ENCODE measurements at places on chromosomes 11 and 22.

GRCh38 chr11:19076744-19077589 lies 16.4 kb upstream of the MRGPRX2 start:
- no peak for DNase-seq

GRCh38 chr11:104033134-104033533 lies 3.3 kb upstream of the DDI1 start:
- DNase-seq: peak; percentile 31

DNA sequence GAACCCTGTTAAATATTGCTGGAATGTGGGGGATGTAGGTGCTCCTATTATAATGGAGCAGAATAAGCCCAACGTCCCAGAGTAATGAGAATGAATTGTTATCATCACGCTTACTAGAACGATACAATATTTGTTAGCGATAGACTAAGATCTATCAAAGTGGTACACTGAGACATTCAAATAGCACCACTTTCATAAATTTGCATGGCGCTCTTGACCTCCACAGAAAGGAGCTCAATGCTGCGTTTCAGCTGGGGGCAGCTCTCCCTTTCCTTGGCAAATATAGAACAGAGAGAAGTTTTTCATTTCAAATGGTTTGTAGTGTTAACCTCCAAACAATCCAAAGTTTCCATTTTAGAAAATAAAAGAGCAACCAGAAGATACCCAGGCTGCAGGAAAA lies 38.2 kb upstream of the BLID start:
- no peak for DNase-seq

DNA sequence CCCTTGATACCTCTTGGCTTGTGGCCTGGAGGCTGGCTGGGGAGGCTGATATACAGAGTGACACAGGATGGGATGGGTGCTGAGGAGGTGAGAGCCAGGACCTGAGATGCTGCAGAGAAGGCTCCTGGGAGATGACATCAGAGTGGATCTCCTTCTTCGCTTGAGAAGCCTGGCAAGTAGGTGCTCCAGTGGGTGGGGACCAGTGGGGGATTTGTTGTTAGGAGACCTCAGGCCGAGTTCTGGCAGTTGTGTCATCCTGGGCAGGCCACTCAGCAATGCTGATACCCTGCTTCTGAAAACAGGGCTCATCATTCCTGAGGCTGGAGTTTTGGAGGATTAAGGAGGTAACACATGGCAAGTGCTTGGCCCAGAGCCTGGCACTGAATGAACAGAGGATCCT lies 1.9 kb upstream of the NDUFV1 start:
- no peak for DNase-seq

- peak; percentile 53 for DNase-seq
Observed at GRCh38 chr11:33835143-33835878, 56.6 kb downstream of the LMO2 start.

GRCh38 chr11:101436511-101437142 lies 147.2 kb downstream of the TRPC6 start:
- no peak for DNase-seq

DNA sequence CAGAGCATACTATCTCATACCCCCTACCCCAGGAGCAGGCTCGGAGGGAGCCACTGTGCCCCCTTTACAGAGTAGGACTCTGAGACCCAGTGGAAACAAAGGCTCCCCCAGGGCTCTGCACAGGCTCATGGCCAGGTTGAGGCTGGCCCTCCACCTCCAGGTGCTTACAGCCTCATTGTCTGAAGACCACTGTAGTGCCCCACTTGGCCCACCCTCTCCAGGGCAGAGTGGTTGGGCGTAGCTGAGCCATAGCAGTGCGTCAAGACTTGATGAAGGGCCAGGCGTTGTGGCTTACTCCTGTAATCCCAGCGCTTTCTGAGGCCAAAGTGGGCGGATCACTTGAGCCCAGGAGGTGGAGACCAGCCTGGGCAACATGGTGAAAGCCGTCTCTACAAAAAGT lies 1.7 kb downstream of the ANKRD13D start:
- no peak for DNase-seq

- DNase-seq: no peak
Observed at GRCh38 chr22:22906907-22907550, 19.4 kb downstream of the IGLL5 start.

GRCh38 chr22:28112548-28113043 lies 193.5 kb upstream of the PITPNB start:
- DNase-seq: no peak

- no peak for DNase-seq
Observed at GRCh38 chr11:86438685-86439084, 64.0 kb downstream of the CCDC81 start.

DNA sequence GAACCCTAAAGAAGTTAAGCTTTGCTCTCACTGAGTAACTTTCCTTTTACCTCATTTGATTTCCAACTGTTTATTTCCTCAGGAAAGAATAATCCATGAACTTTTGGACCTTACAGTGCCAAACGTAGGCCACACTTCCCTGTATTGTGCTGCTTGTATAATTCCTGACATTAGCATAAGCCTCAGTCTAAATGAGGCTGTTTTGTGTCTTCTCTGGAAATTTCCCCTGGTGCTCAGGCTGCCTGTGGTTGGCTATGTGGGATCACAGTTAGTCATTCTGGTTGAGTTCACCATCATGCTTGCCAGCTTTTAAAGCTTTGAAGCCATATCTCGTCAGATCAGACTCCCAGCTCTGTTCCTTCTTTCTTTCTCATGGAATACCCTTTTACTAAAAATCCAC lies 107.0 kb downstream of the FAM76B start:
- DNase-seq: no peak

GRCh38 chr22:31127181-31127772 lies 4.5 kb downstream of the INPP5J start:
- no peak for DNase-seq

DNA sequence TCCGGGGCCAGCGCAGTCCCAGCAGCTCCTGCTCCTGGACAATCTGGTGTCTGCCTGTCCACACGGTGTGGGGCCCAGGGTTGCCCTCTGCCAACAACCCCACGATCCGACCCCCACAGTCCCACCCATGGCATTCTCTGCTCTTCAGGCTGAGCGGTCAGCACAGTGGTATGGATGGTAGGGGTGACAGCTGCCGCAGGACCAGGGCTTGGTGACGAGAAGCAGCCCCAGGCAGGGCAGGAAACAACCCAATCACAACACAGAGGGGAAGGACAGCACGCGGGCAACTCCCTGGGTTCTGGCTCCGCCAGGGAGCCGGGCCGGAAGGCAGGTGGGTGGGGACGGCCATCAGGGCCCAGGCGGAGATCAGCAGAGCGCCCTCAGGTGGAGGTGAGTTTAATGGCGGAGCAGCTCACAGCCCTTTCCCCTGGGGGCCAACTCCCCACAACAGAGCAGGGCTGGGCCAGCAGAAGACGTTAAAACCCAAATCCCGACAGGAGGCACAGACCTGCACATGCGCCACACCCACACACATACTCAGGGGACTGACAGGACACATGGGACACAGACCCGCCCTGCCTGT lies 5.3 kb upstream of the CHADL start:
- DNase-seq: no peak

DNA sequence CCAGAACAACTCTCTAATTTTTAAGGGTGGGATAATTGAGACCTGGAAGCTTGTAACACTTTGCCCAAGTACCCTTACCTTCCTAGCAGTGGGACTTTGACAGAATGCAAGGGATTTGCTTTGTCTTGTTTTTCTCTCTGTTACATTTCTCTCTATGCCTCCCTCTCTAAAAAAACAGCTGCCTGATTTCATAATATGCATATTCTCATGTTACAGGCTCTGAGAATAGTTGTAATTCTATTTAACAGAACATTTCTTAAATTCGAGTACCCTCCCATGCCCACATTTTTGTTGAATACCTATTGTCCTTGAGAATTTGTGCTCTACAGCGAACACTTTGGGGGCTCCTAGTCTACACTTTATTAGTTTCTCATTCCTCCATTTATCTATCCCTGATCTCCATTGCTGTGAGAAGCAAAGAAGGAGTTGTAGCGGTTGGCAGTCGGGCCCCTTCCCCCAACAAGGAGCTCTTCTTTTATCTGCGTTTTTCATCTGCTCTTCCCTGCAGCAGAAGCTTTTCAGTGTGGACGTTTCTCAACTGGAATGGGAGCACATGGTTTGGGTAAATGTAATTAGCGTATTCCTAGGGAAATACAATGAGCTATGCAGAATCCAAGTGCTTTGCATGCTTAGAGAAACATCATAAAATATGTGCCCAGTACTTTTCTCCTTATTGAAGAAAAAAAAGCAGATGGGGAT lies 117.7 kb upstream of the CCDC90B start:
- no peak for DNase-seq

GRCh38 chr22:44578110-44578457 lies 80.1 kb upstream of the RTL6 start:
- no peak for DNase-seq

- no peak for DNase-seq
Observed at GRCh38 chr11:31478223-31478590, 31.2 kb downstream of the IMMP1L start.

DNA sequence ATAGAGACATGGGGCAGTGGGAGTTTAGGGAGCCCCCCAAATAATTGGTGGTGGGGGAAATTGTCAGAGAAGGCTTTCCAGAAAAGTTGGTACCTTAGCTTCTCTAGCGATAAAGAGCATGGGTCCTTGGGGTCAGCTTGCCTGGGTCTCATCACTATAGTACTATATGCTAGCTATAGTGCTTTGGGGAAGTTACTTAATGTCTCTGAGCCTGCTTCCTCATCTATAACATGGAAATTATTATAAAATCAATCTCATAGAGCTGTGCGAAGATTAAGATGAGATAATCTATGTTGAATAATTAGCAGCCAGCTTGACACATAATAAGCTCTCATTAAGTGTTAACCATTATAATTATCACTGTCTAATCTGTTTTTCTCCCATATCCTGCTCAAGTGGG lies 41.2 kb downstream of the STIM1 start:
- no peak for DNase-seq

DNA sequence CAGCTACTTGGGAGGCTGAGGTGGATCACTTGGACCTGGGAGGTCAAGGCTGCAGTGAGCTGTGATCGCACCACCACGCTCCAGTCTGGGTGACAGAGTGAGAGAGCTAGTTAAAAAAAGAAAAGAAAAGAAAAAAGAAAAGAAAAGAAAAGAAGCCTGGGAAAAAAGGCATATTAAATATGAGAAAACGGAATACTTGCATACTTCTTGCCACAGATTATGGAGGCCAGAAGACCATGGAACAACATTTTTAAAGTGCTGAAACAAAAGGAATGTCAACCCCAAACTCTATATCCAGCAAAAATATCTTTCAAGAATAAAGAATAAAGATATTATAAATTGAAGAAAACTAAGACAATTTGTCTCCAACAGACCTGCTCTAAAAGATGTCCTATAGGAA lies 191.9 kb downstream of the EFCAB6 start:
- no peak for DNase-seq

DNA sequence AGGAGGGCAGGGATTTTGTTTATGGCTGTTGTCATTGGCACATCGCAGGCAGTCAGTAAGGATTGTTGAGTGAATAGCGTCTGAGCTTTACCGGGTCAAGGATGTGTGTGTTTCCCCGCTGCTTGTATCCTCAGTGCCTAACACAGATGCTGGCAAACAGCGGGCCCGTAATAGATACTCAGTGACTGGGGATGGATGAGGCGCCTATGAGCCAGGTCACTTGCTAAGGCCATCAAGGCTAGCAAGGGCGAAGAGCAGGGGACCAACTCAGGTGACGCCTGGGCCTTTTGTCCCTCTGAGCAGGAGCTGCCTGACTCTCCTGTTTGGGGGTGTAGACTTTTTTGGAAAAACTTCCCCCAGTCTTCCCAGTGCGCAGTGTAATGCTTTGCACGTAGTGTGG lies 118.1 kb downstream of the HIPK3 start:
- DNase-seq: no peak

GRCh38 chr11:48006301-48006992 lies 26.1 kb downstream of the PTPRJ start:
- DNase-seq: no peak

GRCh38 chr11:100849009-100849900 lies 162.2 kb downstream of the ARHGAP42 start:
- DNase-seq: peak; percentile 81

DNA sequence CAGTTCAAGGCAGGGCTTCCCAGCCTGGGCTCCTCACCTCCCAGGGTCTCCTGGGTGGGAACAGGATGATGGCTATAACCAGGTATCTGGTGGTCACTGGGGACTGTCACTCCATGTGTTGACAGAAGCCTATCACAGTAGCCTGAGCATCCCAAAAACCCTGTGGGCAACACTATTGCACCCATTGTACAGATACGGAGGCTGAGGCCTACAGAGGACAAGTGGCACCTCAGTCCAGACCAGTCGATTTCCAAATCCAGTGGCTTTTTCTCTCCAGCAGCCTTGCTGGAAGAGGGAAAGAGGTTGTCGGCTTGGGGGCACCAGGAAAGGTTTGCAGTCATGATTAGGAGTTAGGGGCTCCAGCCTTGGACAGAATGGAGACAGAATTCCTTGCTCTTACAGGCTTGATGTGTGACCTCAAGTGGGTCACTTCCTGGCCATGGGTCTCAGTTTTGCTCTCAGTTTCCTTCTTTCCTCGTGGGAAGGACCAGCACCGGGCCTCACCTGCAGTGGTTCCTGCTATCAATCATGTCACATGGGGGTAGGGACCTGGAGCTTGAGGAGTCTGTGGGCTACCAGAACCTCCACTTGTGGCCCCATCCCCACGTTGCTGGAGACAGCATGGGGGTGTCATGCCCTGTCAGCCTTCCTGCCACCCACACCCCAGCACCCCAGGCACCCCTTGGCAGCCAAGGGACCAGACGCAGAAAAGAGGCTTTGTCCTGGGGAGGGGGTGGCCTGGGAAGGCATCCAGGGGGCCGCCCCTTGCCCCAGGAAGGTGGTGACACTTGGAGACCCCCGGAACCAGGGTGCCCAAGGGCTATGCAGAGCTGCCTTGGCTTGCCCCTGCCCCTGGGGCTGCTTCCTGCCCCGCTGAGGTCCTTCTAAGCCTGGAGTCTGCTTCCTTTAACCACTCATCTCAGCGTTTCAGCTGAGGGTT lies 2.1 kb downstream of the EMID1 start:
- no peak for DNase-seq

DNA sequence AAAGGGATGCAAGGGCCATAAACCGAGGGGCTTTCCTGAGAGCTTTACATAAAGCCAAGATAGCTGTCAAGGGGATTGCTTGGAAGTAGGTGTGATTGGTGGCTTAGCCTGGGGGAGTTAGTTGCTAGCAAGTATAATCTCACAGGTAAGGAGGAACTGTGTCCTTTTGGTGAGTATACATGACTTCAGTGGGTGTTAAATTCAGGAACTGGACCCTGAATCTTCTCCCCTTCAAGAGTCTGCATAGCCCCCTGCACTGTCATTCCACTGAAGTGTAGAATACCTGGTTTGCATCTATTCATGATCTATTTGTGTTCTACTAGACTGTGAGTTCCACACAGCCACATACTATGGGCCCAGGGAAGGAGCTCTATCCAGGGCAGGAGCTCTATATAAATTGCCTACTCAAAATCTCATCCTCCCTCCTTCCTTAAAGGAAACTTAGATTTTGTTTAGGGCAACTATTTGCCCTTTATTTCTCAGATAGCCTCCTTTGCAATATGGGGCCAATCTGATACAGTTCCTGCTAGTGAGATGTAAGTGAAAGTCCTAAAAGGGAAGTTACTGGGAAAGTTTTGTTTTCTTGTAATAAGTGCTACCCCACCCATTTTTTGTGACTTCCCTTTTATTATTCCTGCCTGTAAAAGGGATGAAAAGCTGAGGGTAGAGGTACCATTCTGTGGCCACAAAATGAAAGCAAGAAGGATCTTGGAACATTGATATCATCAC lies 120.5 kb downstream of the PGR start:
- no peak for DNase-seq

Data from AG04449 (cell line).